ENCODE measurements at places on chromosomes 3 and 15.

DNA sequence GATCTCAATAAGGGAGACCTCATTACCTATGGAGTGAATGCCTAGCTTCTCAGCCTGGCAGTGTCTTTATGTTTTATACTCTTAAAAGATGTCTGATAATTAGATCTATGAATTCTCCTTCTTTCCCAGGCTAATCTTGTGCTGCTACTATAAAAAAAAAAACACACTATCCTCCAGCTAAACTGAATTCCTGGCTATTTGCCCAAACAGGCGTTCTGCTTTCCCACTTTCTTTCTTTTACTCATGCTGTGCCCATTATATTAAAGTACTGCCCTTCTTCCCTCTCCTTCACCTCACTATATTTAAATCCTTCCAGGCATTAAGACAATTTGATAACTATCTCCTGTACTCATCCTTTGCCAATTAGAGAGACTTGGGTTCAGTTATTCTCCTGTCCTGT, 1134.9 kb downstream of the ROBO2 start:
- DNase-seq = peak; percentile 18

DNA sequence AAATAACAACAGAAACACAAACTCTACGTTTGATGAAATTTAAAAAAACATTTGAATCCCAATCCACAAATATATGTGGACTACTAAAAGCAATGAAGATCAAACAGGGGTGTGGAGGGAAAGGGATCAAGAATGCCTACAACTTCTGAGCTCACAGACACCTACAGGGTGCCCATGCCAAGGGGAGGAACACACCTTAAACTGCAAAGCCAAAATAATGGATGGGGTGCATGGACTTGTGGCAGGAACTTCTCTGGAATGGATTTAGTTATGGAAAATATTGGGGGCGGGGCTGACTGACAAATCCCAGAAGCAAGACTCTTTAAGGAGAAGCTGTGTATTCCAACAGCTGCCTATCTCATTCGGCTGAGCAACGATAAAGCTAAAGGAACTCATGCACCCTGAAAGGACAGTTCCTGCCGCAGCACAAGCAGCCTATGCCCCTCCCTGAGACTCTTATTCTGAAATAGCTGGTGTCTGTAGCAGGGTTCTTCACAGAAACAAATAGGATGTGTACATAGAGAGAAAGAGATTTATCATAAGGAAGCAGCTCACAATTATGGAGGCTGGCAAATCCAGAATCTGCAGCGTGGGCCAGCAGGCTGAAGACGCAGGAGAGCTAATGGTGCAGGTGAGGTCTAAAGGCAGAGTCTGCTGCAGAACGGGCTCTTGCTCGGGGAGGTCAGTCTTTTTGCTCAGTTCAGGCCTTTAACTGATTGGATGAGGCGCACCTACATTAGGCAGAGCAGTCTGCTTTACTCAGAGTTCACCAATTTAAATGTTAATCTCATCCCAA, 24.5 kb upstream of the PLA2G4D start:
- no peak for DNase-seq

DNA sequence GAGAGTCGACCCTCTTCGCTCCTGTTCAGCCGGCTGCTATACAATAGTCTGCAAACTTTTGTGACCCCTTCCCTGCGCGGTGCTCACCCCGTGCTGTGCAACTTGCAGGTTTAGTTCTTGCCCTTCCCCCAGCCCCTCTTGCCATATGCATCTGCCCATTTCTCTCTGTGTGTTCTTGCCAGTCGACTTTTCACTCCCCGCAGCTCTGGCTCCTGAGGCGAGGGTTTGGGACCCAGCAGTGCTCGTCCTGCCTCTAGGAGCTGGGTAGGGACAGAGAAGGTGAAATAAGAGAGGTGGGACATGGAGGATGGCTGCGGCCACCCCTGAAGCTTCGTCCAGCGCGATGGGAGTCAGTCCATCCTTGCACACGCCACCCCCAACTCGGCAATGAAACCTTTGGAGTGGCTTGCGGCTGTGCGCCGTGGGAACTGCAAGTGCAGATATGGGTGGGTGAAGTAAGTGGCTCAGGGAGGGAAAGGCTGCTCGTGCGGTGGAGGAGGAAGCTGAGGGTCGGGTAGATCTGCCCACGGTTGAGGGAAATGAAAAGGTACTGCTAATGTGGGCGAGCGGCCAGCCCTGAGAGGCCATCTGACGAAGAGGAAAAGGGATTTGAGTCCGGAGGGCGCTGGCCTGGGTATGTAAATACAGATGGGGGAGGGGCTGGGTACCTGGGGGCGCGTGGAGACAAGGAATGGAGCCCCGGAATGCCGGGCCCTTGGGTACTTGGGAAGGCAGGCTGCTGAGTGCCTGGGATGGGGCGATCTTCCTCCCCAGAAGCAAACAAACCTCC, 1.0 kb downstream of the LRRC3B start:
- DNase-seq = no peak

DNA sequence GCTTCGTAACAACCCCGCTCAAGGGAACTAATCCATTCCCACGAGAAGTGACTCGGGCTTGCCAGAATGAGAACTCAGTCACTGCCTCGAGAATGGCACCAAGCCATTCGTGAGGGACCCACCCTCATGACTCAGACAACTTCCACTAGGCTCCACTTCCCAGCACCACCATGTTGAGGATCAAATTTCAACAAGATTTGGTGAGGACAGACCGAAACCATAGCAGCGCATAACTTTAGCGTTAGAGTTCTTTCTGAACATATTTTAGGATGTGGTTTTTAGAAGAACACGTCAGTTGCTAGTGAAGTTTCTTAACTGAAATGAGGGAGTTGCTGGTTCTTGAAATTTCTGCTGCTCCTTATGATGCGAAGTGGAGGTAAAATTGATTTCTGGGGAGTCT, 13.5 kb downstream of the PTPRG start:
- no peak for DNase-seq

DNA sequence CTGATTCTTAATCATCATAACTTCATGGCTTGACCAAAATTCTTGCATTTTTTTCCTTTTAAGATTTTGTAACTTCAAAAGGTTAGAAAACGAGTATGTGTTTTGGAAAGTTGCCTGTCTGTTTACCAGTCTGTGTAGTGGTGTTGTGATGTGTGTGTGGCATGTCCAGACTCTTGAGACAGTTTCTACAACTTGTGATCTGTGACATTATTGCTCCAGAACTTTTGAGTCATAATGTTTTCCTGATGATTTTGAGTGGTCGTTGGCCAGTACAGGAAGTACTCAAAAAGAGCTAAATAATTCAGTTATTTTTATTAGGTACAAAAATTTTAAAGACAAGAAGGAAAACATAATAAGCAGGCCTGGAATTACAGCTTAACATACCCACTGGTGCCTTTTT, 229.0 kb upstream of the C2CD4B start:
- no peak for DNase-seq

GRCh38 chr15:92907896-92908712, 8.0 kb downstream of the CHD2 start:
- no peak for DNase-seq

DNA sequence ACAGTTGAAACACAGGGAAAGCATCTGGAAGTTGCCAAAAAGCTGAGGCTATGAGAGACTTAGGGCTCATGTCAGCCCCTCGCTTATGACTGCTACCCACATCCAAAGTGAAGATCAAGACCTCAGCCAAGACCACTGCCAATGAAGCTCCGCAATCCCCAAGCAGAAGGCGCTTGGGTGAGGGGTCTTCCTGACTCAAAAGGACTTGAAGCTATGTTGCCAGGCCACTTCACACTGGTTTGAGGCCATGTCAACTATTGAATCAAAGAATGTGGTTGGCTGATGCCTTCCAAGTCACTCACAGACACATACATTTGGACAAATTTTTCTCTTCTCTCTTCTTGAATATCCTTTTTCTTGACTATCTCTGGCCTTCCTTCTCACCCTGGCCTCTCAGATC, 928 bp upstream of the CCR4 start:
- DNase-seq = no peak

GRCh38 chr3:144923046-144923775, 951.6 kb downstream of the DIPK2A start:
- peak; percentile 14 for DNase-seq

DNA sequence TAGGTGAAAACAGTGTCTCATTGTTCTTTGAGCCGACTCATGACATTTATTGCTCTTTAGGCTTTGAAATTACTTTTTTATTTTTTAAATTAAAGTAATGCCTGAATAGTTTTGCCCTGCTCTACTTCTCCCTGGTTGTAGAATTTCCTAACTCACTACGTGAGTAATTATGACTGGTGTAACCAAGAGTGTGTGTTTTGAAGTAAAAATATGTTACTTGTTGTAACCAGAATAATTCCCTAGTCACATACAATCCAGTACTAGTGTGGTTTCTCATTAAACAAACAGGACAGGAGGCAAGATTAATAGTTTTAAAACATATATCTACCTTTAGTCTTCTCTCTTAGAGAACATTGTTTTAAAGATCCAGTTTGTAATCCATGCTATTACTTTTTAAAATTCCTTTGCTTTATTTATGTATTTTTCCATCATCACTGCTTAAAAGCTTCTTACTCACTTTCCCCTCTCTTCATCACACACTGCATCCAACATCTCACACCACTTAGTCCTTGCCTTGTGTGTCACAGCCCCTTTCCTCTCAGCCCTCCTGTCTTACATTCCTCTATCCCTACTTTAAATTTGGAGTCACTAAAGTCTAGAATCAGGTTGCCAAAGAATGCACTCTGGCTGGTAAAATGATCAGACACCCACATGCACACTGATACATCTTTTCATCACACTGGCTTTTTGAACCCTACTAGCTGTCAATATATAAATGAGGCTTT, 219.7 kb downstream of the WNT5A start:
- DNase-seq = no peak

DNA sequence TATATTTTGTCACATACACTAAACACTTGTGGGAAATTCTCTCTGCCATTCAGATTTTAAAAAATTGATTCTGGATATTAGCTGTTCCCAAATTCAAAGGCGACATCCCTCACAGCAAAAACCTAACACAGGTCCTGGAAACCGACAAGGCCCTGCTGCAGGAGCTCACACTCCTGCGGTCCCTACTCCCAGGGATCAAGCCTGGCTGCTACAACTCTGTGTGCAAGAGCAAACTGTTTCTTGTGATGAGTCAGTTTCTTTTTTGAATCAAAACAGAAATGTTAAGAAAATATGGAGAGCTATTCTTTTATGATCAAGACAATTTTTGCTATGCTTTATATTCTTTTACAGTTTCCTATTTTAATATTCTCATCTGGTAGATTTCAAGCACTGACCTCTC, 51.0 kb upstream of the TJP1 start:
- no peak for DNase-seq

- DNase-seq = no peak
Measured at GRCh38 chr15:71338827-71339542, 223.7 kb downstream of the THSD4 start.

DNA sequence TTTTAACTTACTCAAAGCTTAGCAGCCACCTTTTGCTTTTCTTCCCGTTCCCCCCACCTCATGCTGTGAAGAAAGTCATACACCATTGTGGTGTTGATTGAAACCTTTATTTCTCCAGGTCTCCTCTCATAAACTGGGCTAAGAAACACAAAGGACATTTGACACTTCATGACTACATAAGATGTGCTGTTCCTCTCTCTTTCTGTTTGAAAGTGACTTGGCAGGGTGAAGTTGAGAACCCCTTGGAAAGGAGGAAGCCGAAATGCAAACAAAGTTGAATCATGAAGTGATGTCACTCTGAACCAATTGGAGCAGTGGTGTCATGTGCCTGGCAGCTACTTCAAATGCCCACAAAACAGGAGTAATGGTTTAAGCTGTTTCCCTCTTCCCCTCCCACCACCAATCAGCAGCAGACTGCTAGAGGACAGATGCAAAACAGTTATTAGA, 174.7 kb downstream of the IGF1R start:
- DNase-seq = peak; percentile 78

DNA sequence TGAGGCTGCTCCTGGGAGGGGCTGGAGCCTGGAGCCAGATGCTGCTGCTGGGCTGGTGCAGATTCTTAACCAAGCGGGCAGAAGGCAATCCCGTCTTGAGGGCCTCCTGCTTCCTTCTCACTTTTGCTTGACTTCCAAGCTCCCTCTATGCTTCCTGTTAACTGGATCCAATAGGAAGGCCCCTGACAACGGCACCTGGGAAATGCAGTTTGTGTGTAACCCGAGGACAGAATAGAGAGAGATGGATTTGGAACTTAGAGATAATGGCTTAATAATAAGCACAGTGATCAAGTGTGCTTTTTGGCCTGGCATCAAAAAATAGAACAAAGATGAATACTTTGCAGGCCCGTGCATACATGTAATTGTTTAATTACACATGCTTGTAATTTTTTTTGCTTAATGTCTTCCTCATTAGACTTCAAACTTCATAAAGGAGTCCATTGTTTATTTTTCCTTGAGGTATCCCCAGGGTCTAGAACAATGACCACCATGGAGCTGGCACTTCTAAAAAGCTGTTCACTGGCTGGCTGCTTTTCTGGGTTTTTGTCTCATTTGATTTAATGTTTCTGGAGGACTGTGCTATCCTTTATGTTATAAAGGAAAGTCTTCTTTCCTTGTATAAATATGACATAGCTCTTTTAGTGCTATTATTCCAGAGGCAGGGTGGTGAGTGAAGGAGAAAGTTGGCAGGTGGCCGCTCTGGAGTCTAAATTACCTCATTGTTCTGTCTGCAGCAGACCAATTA, 63.3 kb upstream of the MITF start:
- no peak for DNase-seq

GRCh38 chr3:38969317-38970235, 82.2 kb downstream of the SCN11A start:
- DNase-seq = no peak

DNA sequence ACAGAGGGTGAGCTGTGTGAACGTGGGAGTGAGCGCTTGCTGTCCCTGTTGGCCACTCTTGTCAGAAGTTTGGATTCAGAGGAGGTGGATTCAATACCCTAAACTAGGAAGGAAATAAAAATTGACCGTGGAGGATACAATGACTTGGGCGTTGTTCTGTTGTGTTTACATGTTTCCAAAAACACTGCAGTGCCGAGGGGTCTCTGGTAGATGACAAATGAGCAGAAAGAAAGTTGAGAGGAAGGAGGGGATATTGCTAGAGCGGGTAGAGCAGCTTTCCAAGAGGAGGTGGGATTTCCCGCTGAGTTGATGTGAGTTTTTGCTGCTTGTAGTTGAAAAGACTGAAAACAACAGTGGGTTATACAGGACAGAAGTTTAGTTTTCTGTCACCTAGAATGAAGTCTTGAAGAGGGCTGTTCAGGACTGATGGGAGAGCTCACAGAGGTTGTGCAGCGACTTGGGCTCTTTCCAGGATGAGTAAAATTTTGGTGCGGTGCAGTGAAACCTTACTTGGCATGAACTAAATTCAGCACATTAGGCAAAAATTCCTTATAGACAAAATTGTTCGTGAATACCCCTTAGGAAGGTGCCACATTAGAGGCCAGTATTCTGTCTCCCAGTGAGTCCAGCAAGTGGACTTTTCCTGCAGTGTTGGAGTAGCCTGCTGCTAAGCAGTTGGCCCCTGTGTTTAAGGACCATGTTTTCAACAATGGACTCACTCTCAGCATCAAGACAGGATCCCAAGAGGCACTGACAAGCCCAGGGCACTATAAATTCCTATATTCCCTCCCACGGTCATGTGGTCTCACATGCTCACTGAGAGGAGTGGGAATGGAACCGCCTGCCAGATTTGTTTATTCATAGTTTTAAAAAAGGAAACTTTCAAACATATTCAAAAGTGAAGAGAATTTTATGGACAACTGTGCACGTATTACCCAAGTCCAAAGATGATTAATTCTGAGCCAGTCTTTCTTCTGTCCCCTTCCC, 435.0 kb upstream of the C2CD4B start:
- DNase-seq = no peak
